ENCODE measurements at places on chromosomes 4 and X.

DNA sequence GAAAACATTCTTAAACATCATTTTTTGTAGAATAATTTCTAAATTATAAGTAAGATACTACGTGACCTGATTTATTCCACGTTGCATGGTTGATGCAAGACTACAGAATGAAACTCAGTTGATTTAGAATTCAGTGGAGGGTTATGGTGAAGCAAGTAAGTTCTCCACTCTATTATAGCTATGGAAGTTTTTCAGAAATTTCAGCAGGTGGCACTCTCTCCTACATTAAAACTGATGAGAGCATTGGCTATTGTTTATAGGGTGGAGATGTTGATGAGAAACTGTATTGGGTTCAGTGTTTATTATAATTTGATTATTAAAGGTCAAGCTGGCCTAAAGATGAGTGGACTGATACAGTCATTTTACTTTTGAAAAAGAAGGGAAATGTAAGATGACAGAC is 88.0 kb downstream of the FNIP2 start:
- peak; percentile 14 for DNase-seq

DNA sequence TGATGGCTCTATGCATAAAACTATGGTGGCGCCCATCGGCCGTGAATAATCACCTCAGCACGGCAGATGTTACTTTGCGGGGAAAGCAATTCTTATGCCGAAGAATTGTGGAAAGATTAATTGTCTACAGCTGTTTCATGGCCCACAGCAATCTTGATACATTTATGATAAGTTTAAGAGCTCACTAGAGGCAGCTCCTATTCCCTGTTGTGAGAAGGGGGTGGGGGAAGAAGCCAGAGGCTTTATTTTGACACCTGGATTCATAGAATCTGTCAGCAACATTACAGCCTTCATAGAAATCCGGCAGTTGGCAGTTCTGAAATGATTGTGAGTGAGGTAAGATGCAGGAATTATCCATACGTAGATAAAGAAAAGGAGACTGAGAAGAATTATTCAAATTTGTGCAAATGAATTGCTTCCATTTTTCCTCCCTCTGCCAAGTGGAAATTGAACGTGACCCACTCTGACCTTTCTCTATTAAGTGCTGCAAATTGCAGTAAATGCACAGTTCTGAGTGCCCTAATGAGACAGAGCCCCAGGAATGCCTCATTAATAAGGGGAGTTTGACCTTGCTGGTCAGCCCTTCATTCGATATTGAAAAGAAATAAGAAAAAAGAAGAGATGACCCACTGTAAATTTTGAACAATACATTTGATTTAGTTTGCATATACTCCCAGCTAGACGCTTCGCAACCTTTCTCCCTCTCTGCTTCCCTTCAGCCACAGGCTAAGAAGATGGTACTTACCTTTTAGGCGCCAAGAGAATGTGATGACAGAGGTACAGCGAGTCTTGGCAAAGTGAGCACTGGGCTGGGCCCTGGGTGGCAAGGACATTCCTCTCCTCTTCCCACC is 188.8 kb downstream of the GPAT3 start:
- DNase-seq, result no peak

GRCh38 chr4:140427919-140428471 is 547 bp upstream of the CLGN start:
- DNase-seq, result no peak

DNA sequence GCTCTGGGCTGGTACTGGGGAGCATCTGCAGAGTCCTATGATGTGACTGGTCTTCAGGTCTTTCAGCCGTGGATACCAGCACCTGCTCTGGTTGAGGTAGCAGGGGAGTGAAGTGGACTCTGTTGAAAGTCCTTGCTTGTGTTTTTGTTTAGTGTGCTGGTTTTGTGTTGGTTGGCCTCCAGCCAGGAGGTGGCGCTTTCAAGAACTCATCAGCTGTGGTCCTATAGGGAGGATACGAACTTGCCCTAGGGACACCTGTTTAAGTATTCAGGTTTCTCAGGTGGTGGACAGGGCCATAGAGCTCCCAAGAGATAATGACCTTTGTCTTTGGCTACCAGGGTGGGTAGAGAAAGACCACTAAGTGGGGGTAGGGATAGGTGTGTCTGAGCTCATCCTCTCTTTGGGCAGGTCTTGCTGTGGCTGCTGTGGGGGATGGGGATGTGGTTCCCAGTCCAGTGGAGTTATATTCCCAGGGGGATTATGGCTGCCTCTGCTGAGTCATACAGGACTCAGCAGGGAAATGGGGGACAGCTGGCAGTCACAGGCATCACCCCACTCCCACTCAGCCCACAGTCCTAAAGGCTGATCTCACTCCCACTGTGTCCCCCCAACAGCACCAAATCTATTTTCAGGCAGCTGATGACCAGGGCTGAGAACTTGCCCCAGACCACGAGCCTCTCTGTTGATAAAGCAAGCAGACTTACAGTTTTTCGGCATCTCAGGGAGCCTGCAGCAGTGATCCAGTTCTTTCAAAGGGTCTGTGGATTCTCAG is 24.1 kb downstream of the MSMO1 start:
- no peak for DNase-seq

DNA sequence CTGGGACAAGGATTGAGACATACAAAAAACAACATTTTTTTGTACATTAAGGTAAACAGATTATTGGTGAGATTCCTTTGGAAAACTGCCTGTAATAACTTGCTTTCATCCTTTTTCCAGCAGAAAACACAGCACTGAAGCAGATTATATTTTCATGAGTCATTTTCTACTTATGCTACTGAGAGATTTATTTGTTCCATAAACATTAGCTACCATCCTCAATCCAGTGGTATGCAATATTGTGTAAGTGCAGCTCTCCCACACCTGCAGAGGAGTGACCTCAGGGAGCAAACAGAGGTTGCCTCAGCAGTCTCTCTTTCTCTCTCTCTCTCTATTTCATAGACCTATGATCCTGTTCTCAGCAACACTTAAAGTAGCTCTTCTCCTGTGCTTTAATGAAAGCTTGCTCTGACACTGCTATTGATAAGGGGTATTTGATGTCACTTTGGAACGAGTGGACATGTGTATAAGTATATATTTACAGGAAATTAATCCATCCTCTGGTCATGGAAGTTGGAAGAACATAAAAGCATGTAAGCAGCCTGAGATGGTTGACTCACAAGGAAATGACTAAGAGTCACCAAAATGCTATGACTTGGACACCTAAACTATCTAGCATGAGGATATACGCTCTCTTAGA is 163.7 kb upstream of the SPANXC start:
- no peak for DNase-seq

DNA sequence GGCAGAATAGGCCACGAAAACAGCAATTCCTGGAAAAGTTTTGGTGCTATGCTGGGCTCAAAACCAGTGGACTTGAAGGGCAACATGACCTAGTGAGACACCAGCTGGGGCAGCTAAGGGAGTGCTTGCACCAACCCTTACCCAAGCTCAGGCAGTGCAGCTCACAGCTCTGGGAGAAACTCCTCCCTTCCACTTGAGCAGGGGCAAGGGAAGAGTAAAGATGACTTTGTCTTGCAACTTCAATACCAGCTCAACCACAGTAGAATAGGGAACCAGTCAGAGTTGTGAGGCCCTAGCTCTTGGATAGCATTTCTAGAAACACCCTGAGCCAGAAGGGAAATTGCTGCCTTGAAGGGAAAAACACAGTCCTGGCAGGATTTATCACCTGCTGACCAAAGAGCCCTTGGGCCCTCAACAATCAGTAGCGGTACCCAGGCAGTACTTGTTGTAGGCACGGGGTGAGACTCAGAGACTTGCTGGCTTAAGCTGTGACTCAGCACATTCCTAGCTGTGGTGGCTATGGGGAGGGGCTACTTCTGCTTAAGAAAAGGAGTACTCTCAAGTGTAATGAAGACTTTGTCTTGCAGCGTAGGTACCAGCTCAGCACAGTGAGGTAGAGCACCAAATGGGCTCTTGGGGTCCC is 19.7 kb upstream of the ABCG2 start:
- no peak for DNase-seq

DNA sequence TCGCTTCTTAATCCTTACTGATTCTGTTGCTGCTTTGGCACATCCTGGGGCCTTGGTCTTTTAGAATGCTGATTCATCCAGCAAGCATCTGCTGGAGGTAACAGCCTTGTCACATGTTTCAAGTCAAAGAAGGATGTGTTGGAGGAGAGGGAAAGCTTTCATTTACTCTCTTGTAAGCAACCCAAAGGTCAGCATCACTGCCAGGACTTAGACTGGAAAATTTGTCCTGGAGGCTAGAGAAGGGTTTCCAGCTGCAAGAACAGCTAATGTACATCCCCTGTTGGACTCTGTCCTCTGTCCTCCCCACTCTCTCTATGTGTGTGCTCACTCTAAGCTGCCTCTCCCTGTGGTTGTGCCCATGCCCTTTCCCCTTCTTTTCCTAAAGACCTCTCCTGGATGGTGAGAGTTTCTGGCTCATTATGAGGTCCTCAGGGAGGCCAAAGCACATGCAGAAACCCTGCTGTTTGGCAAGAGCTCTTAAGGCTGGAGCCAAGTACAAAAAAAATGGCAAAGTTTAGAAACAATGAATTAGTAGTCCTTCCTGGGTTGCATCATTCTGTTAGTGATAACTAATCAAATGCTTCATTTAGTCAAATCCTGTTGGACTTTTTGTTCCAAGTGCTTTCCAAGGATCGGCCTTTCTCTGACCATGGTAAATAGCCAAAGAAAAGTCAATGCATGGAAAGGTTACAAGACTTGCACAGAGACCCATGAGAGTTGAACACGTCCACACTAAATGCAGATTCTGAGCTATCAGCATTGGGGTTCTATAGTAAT is 13.4 kb upstream of the SRPX start:
- no peak for DNase-seq

DNA sequence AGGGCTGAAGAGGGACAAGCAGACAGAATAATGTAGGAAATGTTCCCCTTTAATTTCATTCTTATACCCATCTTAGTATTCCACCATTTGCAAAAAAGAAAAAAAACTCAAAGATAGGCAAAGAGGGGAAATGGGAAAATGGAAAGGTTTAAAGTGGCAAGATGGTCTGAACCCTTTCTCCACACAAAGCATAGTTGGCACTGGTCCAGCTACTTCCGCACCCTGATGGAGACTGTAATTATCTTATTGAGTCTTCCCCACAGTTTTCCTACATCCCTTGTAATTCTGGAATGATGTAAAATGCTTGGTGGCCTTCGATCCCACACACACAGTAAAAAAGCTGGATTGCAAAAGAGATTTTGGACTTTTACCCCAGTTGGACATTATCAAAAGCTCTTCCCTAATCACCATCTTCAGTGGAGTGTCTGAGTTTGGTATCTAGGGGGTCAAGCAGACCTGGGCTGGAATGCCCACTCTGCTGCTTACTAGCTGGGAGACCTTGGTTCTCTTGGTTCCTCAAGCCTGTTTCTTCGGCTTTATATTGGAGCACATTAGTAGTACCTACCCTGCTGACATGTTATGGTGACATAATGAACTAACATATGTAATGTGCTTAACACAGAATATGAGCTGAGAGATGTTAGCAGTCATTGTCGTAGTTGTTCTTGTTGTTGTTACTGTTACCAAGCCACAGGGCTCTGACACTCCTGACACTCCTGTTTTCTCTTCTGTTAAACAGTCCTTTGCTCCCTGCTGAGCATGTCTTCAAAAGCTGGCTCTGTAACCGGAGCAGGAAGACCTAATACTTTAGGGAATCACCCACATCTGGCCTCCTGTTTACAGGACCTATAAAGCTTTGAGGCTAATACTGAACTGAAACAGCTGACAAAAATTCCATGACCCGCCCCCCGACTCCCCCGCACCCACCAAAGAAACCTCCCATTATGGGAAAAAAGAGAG is 4.7 kb downstream of the SRPX2 start:
- DNase-seq, result no peak

DNA sequence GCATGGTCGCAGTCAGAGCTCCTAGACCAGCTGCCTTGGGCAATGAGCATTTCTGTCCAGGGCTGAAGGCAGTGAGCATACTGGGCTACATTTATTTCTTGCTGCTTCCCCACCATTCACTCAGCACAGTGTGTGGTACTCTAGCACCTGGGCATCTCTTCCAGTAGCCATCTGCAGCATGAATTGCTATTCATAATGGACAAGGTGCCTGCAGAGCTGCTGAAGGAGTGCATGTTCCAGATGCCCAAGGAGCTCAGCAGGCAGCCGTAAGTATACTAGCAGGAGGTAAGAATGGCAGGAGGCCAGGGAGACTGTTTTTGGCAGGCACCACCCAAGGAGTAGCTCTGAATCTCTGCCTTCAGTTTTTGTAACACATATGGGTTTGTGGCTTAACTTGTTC is 110.4 kb upstream of the RXFP1 start:
- DNase-seq, result no peak

DNA sequence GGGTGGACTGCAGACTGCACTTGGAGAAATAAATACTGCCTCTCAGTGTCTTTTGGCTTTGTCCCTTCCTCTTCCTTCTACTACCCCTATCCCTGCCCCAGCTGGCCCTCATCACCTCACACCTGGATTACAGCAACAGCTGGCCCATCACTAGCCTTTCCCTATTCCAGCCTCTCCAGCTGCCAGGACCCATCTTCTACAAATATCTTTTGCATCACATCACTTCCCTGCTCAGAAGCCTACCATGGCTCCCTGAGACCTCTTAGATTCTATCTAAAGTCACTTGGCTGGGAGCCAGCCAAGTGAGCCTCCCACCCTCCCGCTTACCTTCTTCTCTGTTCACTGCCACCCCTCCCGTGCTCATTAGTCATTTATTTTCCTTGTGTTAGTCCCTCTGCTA is 66.8 kb downstream of the TSC22D3 start:
- DNase-seq, result no peak

GRCh38 chrX:65679071-65679540 is 11.7 kb downstream of the MSN start:
- DNase-seq, result no peak

DNA sequence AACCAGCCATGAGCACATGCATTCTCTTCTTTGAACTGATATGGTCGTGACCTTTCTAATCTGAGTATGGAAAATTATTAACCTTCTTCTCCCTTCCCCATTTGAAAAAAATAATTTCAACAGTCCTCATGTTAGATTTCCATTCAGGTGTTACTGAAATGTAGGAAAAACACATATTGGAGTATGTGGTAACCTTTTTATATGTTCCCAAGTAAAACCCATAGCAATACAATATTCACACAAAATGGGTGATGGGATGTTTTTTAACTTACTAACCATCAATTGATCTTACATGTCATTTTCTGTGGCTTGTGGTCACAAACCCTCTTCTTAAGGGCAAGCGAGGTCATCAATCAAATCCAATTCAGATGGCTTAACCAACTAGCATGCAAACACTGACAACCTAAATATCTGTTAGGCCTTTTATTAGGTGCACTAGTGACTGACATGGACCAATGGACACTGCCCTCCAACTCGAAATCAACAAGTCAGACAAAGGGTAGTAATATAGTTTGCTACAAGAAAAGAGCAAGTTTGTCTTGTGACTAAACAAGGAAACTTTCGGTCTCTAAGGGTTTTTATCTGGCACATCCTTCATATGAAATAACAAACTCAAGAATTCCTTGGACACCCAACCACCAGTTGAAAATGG is 74.3 kb downstream of the CAMK2D start:
- no peak for DNase-seq
